ENCODE measurements at places on chromosomes 6 and 20.

GRCh38 chr6:24489881-24490280 lies 503 bp upstream of the GPLD1 start:
- DNase-seq: no peak

DNA sequence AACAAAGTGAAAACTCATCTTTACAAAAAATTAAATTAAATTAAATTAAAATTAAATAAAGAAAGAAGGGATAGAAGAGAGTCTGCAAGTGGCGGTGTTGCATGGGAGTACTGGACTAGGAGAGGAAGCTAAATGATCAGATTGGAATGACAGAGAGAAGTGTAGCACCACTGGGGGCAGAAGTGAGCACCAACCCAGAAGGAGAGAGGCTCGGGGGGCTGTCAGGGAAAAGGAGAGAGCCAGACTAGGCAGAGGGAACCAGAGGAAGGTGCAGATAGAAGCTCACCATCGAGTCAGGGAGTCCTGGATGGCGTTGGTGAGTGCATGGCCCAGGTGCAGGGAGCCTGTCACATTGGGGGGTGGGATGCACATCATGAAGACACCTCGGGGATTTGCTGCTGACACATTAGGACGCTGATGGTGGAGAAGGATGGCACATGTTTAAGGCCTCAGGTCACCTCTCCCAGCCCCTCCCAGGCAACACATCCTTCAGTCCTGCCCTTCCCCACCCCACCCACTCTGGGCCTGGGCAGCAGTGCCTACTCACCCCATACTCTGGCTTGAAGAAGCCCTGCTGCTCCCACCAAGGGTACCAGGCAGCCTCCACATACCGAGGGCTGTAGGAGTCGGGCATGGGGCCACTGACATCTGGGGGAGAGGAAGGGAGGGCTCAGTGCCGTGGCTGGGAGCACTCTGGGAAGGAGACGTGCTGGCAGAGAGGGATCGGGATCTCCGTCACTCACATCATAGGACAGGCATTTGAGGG lies 4.0 kb downstream of the VARS1 start:
- DNase-seq: no peak

- no peak for DNase-seq
Observed at GRCh38 chr6:137970368-137970767, 103.3 kb downstream of the TNFAIP3 start.

DNA sequence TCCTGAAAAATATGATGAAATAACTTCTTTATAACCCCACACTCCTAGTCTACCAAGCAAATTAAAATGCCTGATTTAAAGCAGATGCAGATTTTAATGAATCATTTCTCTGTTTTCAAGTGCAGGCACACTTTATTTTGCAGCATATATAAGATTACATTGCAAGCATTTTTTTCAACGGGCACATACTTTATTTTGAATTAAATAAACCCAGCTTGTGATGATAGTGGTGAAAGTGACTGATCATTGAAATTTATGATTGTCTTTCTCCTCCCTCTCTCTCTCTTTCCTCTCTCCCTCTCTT lies 12.2 kb upstream of the MOXD1 start:
- DNase-seq: no peak

- no peak for DNase-seq
Observed at GRCh38 chr6:27816906-27817305, 95.3 kb downstream of the OR2B2 start.

- DNase-seq: no peak
Observed at GRCh38 chr6:67717281-67717680, 917.8 kb upstream of the ADGRB3 start.

DNA sequence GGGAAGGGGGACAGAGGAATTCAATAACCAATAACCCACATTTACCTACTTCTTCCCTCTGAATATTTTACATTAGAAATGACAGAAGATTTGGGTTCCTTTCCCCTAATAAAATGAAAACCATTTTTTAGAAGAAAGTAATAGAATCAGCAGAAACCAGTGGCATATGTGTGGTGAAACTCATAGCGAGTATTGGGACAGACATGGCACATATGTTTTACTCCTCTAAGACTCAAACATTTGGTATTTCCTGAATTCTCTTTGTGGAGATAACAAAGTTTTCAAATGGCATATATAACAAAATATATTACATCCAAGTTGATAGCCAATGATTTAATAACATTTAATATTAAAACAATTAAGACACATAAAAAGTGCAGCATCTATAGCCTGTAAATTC lies 12.9 kb upstream of the BEND3 start:
- no peak for DNase-seq

DNA sequence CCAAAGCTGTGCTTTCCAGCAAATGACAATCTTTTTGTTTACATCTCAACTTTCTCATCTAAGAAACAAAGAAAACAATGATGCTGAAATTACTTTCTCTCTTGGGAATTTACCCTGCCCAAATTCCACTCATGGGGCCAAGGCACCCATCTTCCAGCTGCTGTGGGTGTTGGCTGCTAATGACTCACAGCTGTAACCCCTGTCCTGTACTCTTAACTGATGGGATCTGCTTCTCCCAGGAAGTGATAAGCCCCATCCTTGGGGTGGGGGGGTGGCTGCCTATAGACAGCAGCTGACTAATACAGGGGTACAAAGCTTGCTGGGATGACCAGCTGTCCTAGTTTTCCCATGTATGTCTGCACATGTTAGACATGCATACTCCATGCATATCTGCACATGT lies 938.6 kb downstream of the C6orf118 start:
- no peak for DNase-seq

DNA sequence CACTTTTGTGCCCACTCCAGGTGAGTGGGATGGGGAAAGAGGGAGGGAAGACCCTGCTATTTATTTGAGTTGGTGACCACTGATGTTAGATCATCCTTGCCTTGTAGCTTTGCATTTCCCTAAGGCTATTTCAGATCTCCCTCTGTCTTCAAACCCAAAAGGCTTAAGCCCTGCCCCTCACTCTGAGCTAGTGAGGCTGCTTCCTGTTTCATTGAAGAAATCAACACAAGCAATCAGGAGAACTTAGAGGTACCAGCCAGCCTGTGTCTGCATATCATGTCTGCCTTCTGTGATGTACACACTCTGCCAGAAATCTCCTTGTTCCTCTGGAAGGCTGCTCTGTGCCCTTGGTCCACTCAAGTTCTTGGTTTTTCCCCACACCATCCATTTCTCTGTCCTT lies 135.3 kb downstream of the ARID1B start:
- DNase-seq: no peak

- no peak for DNase-seq
Observed at GRCh38 chr6:79544939-79545450, 7.8 kb upstream of the LCA5 start.

DNA sequence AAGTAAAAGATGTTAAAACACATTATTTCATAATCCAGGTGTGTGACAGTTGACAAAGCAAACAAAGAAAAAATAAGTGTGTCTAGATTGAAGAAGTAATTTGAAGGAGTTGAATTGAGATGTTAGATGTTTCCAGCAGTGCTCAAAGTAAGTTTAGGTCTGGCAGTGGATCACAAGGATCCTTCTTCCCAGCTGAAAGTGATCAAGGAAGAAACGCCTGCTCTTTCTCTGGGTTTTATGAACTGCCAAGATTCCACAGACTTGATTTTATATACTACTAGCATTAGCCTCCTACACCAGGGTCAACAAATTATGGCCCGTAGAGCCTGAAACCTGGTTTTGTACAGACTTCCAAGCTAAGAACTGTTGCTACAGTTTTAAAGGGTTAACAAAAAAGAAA lies 30.3 kb downstream of the STX7 start:
- DNase-seq: no peak

DNA sequence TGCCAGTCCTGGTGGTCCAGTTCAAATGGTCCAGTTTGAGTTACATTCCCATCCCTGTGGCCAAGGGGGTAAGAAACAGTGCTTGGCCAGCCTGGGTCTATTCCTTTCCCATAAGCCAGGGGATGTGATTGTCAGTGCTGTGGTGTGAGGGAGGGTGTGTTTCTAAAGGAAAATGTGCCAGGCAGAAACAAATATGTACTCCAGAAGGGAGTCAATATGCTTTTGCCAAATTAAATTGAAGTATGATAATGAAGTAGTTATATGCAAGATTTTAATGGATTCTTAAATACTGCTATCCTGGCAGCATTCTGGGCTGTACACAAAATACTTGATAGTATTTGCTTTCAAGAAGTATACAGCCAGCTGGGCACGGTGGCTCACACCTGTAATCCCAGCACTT lies 16.6 kb upstream of the PAQR8 start:
- DNase-seq: no peak

- DNase-seq: no peak
Observed at GRCh38 chr20:48180024-48180423, 394.7 kb upstream of the SULF2 start.

DNA sequence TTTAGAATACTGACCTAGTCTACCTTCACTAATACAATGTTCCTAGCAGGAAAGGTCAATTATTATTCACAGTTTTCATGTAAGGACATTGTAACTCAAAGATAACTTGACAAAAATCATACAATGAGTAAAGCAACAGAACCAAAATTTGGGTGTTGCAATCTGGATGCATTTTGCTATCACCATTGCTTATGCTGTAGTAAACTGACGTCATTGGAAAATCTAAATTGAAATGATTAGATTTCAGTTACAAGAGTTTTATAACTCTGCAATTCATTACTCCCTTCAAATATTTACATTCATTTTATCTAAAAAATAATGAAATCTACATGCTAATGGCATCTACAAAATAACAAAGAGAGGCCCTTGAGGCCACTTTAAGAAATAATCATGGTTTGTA lies 147.0 kb downstream of the TENT5A start:
- DNase-seq: no peak

GRCh38 chr20:11849270-11849915 lies 68.3 kb upstream of the BTBD3 start:
- no peak for DNase-seq

DNA sequence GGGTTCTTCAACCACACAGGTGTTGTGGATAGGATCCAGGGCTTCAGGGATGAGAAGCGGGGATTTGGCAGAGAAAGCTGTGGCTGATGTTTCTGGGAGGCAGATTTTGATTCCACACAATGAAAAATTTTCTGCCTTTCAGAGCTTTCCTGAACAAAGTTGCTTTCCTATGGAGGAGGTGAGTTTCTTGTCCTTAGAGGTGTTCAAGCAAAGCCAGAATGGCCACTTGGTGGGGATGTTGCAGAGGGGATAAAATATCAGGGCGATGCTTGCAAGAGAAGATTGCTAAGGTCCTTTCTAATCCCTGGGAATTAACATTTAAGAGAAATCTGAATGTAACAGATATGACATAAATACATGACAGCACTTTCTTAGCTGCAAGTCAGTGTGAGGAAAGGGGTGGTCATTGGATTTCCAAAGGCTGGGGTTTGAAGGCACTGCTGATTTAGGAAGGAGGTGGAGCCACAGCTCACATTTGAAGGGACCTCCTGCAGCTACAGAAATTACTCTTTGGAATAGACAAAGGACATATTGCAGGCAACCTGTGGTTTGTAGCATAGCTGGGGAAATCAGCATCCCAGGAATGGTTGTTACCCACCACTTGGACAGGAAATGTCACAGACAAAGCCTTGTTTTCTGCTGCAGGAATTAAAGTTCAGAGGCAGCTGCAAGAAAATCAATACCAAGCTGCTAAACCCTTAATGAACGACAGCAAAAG lies 271.1 kb upstream of the CHD6 start:
- DNase-seq: no peak

- no peak for DNase-seq
Observed at GRCh38 chr20:3714092-3714491, 1.7 kb upstream of the SIGLEC1 start.

DNA sequence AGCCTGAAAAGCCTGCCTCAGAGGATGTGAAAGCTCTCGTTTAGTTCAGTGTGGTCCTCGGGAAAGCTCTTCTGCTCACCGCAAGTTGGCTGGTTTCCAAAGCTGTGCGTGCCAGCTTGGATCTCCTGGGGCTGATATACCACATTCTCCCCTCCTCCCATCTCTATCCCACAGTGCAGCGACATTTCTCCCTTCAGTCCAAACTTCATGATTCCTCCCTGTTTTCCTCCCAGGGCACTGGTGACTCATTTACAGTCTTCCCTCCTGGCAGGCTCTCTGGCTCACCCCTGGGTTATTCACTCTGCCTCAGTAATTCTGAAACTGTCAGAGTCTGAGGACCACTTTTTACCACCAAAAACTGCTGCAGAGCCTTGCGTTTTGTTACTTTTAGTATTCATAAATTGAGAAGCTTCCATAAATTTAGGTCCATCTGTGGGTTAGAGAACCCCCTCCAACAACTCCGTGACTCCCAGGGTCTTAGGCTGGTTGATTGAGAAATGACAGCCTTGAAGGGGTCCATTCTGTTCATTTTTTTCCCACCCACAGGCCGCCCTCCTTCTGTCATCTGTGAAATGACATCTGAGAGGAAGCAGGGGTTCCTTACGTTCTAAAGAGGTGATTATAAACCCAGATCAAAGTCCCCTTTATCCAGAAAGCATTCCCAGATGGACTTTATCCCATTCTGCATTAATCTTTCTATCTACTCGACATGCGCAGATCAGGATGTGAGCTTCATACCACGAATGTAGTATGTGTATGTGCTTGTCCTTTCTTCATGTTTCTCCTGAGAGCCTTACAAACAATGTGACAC lies 6.1 kb downstream of the TRIM10 start:
- DNase-seq: no peak

GRCh38 chr6:20417819-20418218 lies 16.1 kb downstream of the E2F3 start:
- no peak for DNase-seq

- DNase-seq: no peak
Observed at GRCh38 chr6:87182321-87182720, 27.0 kb downstream of the ZNF292 start.

GRCh38 chr6:37840143-37840939 lies 20.8 kb downstream of the ZFAND3 start:
- no peak for DNase-seq

GRCh38 chr6:44606504-44606903 lies 219.0 kb downstream of the CDC5L start:
- DNase-seq: no peak

GRCh38 chr6:102064142-102064541 lies 670.6 kb downstream of the GRIK2 start:
- DNase-seq: no peak

GRCh38 chr6:7389162-7389450 lies 436 bp downstream of the CAGE1 start:
- DNase-seq: no peak

GRCh38 chr6:123587838-123588545 lies 48.8 kb downstream of the TRDN start:
- no peak for DNase-seq

GRCh38 chr6:36387440-36388303 lies at the start of gene ETV7:
TSS of gene ETV7 (minus strand) at chr6:36387669. CDS start at chr6:36387541, 128 bp downstream.
- peak; percentile 29 for DNase-seq

DNA sequence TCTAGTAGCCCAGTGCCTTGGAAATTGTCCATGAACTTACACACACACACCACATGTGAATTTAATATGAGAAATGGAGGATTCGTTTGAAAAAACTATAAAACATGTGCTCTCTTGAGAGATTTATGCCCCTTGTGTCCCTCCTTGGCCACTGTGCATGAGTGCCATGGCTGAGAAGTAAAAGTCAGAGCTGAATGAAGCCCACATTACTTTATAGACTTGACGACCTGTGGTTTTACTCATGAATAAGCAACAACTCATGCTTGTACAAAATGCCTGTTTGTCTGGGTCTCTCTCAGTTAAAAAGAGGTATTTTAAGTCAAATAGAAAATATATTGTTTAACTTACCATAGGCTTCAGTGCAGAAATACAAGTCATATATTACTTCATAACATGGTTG lies 102.7 kb downstream of the KCNQ5 start:
- DNase-seq: no peak

GRCh38 chr6:6366803-6367202 lies 46.3 kb upstream of the F13A1 start:
- DNase-seq: no peak
